Testis (tissue), 5 donors: ENCODE measurements at places on chromosomes 5 and 9. TPM values are rescaled to one million over a fixed set of nuclear protein-coding genes. Genes with fewer than 3 reads are reported as not detected.

CTXN3 gene
- 0.24 TPM for total RNA-seq

SH3PXD2B gene
- 18.3 TPM for total RNA-seq

FCN1 gene
- not detected for total RNA-seq

ZNF300 gene
- 13.2 TPM for total RNA-seq

NR2F1 gene
- 16.0 TPM for total RNA-seq

ZNF346 gene
- 31.7 TPM for total RNA-seq

BAAT gene
- total RNA-seq, result not detected

GRCh38 chr5:146025114-146025680 lies 80.2 kb downstream of the PLAC8L1 start:
- no peak overlapping the region for H3K27ac ChIP-seq
- no peaks in the 10 kb centered on the region for H3K36me3 ChIP-seq
- no peak overlapping the region for H3K4me3 ChIP-seq
- no peaks in the 10 kb centered on the region for H3K4me1 ChIP-seq
- DNase-seq, result no peak

GRCh38 chr5:55894135-55894534 lies 43.0 kb downstream of the IL31RA start:
- no peaks in the 10 kb centered on the region for H3K36me3 ChIP-seq
- H3K27ac ChIP-seq, result no peak overlapping the region
- H3K27me3 ChIP-seq, result no peaks in the 10 kb centered on the region
- H3K4me1 ChIP-seq, result no peaks in the 10 kb centered on the region

DNA sequence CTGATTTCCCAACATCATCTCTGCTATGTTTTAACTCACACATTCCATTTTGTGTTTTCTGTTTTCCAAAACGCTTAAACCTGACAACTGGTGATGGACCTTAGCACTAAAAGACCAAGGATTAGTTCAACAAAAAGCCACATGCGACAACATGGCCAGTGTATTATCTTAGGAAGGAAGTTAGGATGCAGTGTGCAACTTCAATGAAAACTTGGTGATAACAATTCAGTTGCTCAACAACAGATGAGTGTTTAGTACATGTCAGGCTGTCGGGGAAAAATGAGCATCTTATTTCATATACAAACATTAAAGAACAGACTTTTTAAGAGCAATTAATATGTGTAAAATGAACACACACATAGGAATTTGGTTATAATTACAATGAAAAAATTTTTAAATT lies 780.0 kb downstream of the SEMA5A start:
- no peaks in the 10 kb centered on the region for H3K27me3 ChIP-seq
- H3K4me1 ChIP-seq, result no peaks in the 10 kb centered on the region
- no peak for DNase-seq
- no peak overlapping the region for H3K27ac ChIP-seq
- no peak overlapping the region for H3K4me3 ChIP-seq

- no peaks in the 10 kb centered on the region for H3K27me3 ChIP-seq
- DNase-seq, result no peak
- H3K27ac ChIP-seq, result peak overlapping the region; percentile 21
- peaks cover 3% of the 10 kb centered on the region for H3K4me1 ChIP-seq
- no peaks in the 10 kb centered on the region for H3K36me3 ChIP-seq
These were observed 90.6 kb downstream of the PRRT1B start for GRCh38 chr9:131635892-131636291.

DNA sequence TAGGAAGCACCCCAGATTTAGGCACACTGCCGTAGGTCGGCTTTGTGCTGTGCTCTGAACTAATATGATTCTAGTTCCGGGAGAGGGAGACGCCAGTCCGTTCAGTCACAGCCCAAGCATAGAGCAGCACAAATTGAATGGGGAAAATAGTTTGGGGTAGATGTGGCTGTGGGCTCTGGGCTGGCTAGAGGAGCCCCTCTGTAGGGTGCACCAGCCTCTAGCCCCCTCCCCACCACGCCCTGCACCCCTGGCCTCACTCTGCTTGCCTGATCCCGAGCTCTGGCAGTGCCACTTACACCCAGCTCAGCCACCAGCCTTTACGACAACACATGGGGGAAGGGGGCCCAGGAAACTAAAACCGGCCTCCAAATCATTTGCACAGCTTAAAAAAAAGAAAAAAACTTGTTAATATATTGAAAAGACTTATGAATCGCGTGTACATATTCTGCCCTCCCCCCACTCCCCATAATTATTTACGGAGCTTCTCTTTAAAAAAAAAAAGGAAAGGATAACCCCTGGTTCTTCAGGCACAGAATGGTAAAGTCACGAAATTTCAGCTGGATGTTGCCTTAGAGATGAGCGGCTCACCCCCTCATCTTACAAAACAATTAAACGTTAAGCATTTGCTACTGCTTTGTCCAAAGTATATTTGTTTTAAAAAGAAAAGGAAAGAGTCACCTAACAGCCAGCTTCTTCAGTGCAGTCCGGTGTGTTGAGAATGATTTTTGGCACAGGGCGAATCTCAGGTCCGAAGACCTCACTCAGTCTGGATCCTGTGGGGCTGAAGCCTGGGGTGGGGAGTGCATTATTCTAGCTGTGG lies 3.5 kb downstream of the LMX1B start:
- peaks cover 4% of the 10 kb centered on the region for H3K4me1 ChIP-seq
- no peak overlapping the region for H3K27ac ChIP-seq
- H3K4me3 ChIP-seq, result no peak overlapping the region
- DNase-seq, result no peak
- no peaks in the 10 kb centered on the region for H3K27me3 ChIP-seq

DNA sequence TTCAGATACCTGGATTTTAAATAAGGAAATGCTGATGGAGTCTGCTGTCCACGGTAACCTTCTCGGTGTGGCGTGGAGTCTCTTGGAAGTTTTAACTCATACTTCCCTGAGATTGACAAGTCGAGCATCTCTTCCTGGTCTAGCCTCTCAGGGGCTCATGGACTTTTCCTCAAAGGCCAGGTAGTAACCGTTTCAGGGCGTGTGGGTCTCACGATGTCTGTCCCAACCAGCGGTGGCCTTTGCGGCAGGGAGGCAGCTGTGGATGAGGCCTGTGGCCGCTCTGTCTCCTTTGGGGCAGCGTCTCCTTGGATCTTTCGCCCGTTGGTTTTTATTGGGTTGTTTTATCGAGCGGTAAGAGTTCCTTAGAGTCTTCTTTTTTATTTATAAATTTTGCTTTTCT lies 32.8 kb downstream of the CEP72 start:
- DNase-seq, result no peak
- H3K4me3 ChIP-seq, result no peak overlapping the region
- H3K4me1 ChIP-seq, result peaks cover 2% of the 10 kb centered on the region

GRCh38 chr9:128916204-128916603 lies 4.6 kb upstream of the PHYHD1 start:
- H3K27ac ChIP-seq, result peak overlapping the region; percentile 94
- peaks cover 70% of the 10 kb centered on the region for H3K4me1 ChIP-seq
- no peaks in the 10 kb centered on the region for H3K36me3 ChIP-seq

DNA sequence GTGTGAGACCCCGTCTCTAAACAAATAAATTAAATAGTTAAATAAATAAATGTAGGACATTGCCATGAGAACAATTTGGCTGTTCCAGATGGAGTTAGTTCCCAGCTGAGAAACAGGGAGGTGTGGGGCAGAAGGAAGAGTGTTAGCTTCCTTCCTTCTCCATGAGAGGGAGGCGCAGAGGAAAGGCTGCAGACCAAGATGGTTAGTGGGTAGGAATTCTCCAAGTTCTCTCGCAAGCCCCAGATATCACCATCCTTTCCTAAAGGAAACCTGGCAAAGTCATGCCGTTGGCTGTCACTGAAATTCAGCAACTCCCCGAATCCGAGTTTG lies 33.1 kb upstream of the RAB14 start:
- H3K27ac ChIP-seq, result no peak overlapping the region
- H3K4me1 ChIP-seq, result no peaks in the 10 kb centered on the region
- H3K4me3 ChIP-seq, result no peak overlapping the region
- no peaks in the 10 kb centered on the region for H3K27me3 ChIP-seq

DNA sequence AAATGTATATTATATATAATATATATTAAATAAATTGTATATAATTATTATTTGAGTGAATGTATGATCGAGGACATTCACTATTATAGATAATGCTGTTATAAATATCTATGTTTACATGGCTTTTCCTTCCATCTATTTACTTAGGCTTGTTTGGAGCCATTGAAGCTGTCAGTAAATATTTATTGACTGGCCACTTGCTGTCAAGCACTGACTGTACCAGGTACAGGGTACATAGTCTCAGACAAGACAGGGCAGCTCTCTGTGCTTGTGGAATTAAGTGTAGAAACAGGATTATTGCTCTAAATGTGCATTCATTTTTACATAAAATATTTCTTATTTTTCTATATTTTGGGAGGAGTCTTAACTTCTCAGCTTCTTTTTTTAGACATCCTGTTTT lies 16.4 kb downstream of the FAXDC2 start:
- no peak overlapping the region for H3K27ac ChIP-seq
- H3K4me1 ChIP-seq, result peaks cover 10% of the 10 kb centered on the region
- no peak for DNase-seq
- H3K27me3 ChIP-seq, result no peaks in the 10 kb centered on the region

DNA sequence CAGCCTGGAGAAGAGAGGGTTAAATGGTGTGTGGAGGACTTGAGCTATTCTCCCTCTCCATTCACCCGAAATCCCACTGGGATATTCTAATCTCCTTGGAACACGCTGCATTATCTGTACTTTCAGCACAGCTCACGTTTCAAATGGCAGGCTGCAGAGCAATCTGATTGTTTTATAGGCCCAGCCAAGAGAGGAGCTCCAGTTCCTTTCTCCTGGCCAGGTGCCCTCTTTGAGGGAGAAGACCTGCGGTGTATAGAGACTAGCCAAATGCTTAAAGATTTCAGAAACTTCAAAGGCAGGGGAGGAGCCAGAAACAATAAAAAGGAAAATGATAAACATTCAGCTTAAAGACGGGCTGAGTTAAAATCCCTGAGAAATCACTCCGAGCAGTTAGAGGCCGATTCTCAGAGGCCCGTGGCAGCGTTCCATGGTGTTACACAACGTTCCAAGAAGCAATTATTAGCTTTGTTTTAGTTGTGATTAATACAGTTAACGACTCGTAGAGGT lies 564.0 kb upstream of the KLF4 start:
- H3K4me1 ChIP-seq, result peaks cover 14% of the 10 kb centered on the region
- H3K4me3 ChIP-seq, result no peak overlapping the region
- DNase-seq, result peak; percentile 80
- no peaks in the 10 kb centered on the region for H3K36me3 ChIP-seq

- H3K27me3 ChIP-seq, result no peaks in the 10 kb centered on the region
- no peak for DNase-seq
- no peaks in the 10 kb centered on the region for H3K4me1 ChIP-seq
- H3K4me3 ChIP-seq, result no peak overlapping the region
- no peaks in the 10 kb centered on the region for H3K36me3 ChIP-seq
- H3K27ac ChIP-seq, result no peak overlapping the region
These were observed 148.9 kb upstream of the RUSC2 start for GRCh38 chr9:35341021-35341420.

- no peak for DNase-seq
- H3K36me3 ChIP-seq, result no peaks in the 10 kb centered on the region
- H3K27ac ChIP-seq, result no peak overlapping the region
- no peak overlapping the region for H3K4me3 ChIP-seq
- H3K27me3 ChIP-seq, result no peaks in the 10 kb centered on the region
These were observed 1087.7 kb downstream of the CDH12 start for GRCh38 chr5:21765406-21765805.

GRCh38 chr9:81473708-81474107 lies 215.6 kb downstream of the TLE1 start:
- H3K27me3 ChIP-seq, result no peaks in the 10 kb centered on the region
- no peak for DNase-seq

DNA sequence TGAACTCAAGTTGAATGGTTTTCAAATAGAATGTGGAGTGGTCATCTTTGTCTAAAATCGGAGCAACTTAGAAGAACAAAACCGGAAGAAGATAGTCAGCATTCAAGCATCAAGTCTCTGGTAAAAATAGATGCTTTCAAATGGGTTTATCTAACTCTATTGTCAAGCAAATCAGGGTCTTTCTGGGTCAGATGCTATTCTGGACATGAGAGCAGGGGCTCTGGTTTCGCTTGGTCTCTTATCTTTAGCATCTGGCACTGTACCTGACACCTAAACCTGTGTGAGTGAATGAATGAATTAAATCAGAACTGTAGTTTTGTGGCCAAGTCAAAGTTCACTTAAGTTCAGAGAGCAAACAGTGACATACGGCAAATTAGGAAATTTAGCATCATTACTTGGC lies 173.5 kb downstream of the SLIT3 start:
- no peak overlapping the region for H3K4me3 ChIP-seq
- no peak for DNase-seq
- no peaks in the 10 kb centered on the region for H3K4me1 ChIP-seq

DNA sequence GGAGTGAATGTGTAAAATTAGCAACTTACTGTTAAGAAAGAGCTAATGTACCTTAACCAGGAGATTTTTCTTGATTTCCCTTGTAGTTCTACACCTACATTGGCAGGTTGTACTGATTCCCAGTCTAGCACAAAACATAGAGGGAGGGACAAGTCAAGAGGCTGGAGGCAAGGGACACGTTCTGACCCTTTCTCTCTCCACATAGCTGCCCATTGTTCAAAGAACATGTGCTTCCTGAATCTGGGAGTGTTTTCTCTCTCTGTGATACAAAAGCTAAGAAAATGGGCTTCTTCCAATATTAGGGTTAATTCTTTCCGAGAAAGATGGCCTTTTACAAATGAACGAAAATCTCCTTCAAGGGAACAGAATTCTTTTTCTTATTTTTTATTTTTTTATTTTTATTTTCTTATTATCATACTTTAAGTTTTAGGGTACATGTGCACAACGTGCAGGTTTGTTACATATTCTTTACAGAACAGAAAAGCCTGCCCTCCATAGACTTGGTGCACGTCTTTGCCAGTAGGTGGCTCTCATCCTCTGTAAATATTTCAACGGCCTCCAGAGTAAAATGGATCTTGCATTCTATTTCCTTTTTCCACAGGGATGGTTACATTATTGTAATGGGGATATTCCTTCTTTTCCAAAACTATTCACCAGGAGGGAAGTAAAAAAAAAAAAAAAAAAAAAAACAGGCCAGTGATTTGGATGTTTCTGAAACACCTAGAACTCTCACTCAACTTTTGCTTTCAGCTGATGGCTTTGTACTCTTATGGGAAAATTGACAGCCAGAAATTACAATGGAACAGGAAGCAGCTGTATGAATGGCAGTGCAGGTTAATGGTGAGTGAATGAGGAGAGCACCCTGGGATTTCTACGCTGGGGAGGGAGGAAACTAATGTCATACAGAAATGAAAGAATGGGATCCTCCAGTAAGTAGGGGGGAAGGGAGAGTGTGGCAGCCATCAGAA lies 13.1 kb upstream of the IFNA5 start:
- no peaks in the 10 kb centered on the region for H3K36me3 ChIP-seq
- H3K4me1 ChIP-seq, result peaks cover 5% of the 10 kb centered on the region
- H3K4me3 ChIP-seq, result no peak overlapping the region
- peak; percentile 65 for DNase-seq
- no peaks in the 10 kb centered on the region for H3K27me3 ChIP-seq

DNA sequence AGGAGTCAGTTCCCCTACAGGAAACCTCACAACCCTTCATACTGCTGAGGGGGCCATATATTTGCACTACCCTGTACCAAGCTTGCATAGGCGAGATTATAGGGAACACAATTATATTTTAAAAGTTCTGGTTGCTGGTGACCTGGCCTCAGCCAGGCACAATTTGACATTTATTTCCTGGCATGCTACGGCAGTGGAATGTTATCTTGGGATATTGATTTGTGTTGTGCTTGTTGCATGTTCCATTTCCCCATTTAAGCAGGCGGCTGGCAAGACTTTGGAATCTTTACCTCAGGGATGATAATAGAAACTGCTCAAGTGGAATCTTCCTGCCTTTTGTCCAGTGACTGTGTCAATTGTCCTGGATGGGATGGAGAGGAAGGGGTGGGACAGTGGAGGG lies 67.0 kb upstream of the RPS23 start:
- no peak overlapping the region for H3K27ac ChIP-seq
- H3K4me3 ChIP-seq, result no peak overlapping the region
- H3K27me3 ChIP-seq, result no peaks in the 10 kb centered on the region

- H3K27me3 ChIP-seq, result no peaks in the 10 kb centered on the region
- no peak overlapping the region for H3K27ac ChIP-seq
These were observed 366.9 kb downstream of the MAN2A1 start for GRCh38 chr5:110056580-110057114.
